ENCODE measurements at places on chromosomes 6 and 20.

DNA sequence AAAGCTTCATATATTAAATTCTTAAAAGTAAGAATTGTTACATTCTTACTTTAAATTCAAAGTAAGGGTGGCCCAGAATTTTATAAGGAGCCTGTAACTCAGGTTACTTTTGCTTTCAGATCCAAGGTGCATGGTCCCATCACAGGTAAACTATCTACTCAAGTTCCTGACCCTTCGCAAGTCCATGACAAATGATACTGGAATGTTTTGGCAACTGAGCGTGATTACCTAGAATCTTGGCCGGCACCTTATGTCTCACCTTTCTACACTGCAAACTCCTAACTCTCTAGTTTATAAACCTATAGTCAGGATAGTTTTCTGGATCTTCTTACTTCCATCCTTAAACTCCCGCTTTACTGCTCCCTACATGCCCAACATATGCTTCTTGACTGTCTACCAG is 67.9 kb upstream of the HMGN3 start:
- no peak for DNase-seq

DNA sequence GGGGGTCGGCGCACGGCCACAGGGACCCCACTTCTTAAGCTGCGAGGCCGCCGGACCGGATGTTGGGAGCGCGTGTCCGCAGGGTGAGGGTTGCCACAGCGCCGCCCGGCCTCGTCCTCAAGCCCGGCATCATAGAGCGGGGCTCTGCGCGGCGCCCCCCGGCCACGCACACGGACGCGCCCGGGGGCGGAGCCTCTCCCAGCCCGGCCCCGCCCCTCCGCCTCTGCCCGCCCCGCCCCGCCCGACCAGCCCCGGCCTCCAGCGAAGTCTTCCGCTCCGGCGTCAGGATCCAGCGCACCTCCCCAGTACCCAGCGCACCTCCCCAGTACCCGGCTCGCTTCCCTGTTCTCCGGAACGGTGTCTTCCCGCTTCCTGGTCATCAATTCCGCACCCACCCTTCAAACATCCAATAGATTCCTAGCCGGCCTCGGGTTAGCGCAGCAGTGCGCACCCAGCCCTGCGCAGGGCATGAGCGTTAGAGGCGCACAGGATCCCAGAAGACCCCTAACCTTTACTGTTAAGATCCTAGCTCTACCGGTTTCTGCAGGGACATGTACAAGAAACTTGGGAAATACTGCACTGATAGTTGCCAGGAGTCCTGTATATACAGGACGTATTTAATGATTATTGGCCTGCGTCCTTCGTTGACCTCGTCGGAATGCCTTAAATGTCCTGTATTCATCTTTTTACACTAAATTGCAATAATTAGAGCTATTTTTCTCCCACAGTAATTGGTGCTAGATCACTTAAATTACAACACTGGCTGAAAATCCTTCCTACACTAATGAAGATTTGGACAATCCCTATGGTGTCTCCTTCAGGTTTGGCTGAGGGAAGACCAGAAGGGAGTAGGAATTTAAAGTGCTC is 535 bp upstream of the DNAAF9 start:
- peak; percentile 61 for DNase-seq

DNA sequence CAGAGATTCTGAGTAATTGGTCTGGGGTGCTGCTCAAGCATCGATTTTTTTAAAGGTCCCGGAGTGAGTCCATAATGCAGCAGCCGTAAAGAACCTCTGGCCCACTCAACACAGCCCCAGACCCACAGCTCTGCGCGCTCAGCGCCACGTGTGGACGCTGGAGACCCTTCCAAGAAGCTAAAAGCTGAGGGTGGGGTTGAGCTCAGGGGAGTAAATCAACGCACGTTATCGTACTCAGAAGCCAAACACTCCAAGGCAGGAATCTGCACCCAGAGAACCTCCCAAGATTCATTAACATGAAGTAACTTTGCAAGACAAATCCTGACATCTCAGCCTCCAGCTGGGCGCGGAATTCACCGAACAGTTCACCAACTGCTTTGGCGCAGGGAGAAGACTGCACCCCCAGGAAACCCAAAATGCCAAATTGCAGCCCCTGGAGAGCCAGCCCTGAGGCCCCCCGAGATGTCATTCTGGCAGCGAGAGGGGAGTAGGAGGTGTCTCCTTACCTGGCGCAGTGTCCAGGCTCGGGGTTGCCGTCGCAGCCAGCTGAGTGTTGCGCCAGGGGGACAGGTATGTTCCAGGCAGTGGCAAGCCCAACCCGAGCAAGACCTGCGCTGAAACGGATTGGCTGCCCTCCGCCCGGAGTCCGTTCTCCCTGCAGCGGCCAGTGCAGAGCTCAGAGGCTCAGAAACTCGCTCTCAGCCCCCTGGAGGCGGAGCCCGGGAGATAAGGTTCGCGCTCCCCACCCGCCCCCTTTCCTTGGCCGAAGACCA is at the start of gene COL21A1:
TSS of gene COL21A1 (minus strand) at position 700 of the 773 bp plus-strand sequence. CDS start 64,962 bp downstream, outside the sequence.
- no peak for DNase-seq

DNA sequence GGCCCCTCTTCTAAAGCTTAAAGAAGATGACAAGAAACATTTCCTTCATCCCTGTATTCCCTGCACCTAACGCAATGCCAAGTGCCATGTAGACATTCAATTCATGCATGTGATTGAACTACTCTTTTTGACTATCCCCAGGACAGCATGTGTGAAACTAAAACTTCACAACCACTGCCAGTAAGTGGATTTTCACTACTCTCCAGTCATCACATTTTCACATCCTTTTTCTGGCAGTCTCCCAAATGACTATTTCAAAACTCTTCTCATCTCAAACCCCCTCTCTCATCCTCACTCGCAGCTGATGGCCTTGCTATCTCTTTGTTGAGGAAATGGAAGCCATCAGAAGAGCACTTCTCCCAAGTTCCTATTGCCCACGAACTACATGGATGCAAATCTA is 122.6 kb downstream of the OPRM1 start:
- DNase-seq, result no peak

GRCh38 chr20:3660262-3661059 is 2.7 kb downstream of the GFRA4 start:
- DNase-seq, result no peak

DNA sequence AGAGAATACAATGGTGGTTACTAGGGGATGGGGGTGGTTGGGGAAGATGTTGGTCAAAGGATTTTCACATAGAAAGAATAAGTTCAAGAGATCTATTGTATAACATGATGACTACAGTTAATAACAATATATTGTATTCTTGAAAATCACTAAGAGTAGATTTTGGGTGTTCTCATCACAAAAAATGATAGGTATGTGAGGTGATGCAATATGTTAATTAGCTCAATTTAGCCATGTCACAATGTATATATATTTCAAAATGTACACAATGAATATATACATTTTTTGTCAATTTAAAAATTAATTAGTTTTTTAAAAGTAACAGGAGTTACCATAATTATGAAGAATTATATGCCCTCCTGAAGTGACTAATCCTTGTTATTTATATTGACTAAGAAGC is 22.3 kb downstream of the ZNF133 start:
- DNase-seq, result no peak
